ENCODE measurements at places on chromosomes 1 and 21.

DNA sequence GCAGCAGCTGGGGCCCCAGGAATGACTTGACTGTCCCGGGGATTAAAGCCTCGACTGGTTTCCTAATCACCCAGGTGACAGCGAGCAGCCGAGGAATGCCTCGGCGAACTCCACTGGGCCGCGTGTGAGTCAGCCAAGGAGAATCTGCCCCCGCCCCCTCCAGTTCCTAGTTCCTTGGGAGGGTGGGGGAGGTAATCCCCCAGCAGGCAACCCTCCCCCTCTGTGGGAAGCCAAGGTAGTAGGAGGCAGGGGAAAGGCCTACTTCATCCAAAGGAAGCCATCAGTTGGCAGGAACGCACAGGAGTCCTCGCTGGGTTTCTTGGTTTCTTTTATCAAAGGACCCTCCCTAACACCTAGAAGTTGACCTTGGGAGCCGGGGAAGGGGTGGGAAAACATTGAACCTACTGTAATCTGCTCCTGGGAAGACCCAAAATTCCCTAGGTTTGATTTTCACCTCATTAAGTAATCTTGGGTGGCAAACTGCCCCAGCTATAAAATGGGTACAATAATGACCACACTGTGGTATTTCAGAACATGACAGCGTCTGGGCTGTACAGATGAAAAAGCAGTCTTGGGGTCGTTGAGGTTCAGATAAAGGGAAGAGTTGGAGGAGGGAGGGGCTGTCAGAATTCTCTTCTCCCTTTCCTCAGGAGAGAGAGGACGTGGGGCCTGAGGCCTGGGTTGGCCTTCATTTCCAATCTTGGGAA is 1.4 kb downstream of the TENT5B start:
- DNase-seq: no peak

- no peak for DNase-seq
Measured at GRCh38 chr1:19040010-19040680, 83.7 kb upstream of the IFFO2 start.

DNA sequence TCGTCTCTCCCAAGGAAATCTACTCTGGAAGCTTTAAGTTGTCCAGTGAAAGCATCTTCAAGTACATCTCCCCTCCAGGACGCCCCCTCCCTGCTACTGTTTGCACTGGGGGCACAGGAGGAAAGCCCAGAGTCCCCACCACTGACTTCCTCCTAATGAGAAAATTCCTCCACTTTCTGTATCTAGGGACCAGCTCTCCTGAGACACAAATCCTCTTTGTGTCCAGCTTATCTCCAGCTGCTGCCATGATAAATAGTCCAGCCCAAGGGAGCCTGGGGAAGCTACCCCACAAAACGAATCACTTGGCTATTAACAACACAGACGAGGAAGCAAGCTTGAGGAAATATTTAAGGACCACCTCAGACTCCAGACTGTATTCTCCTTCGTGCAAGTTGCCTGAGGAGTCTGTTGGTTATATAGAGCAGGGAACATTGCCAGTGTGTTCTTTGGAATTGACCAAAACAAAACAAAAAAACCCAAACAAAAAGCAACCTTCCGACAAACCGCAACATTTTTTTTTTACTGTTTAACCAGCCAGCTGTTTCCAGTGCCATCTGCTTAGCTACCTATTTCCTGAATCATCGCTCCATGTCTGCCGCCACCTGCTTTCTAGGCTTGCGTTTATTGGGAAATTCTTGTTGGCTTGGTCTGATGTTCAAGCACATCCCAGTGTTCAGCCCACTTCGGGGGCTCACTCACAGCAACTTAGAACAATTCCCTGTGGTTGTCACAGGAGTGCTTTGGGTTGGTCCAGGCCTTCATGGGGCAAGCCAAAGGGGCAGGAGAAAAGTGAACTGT is 7.7 kb downstream of the C1orf226 start:
- peak; percentile 65 for DNase-seq

- DNase-seq: no peak
Measured at GRCh38 chr1:202163281-202164270, 3.2 kb upstream of the PTPN7 start.
